Stimulated activated CD8-positive, alpha-beta memory T cell treated with anti-CD3 and anti-CD28 coated beads, Interleukin-15, amount 100 ng/mL, for 24 hours (primary cell): ENCODE measurements at places on chromosomes 11 and 22.

GRCh38 chr11:101523634-101524260 lies 60.1 kb downstream of the TRPC6 start:
- no peak for DNase-seq

DNA sequence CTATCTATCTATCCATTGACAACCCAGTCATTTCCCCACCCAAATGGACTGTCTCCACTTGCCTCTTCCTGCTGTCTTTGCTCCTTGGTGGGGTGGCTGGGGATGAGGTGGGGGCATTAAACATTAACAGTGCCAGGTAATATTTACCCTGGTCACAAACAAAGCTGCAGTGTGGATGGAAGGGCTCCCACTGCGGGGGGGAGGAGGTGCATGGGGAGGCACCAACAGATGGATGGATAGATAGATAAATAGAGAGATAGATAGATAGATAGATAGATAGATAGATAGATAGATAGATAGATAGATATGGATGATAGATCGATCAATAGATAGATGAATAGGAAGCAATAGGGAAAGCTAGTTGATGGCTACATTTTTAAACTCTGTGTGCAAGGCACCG lies 2.3 kb upstream of the FXYD2 start:
- no peak for DNase-seq

DNA sequence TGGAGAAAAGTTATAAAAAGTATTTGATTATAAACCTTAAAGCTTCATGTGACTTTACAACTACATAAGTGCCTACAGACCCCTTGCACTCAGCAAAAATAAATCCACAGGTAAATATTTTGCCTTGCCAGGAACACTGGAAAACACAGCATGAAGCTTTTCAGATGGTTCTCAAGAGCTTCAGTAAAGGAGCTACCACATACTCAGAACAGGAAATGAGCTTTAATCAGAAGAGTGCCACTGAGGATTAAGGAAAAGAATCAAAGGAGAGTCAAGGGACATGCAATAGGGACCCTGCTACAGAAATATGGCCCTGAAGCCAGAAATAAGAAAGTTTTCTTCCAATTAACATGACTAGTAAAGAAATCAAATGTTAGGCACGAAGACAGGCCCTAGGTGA lies 1.2 kb downstream of the CASP1 start:
- no peak for DNase-seq

- DNase-seq: no peak
Measured at GRCh38 chr22:37775785-37776638, 31.7 kb upstream of the GCAT start.

GRCh38 chr11:47345890-47346563 lies 6.5 kb downstream of the MYBPC3 start:
- DNase-seq: no peak

DNA sequence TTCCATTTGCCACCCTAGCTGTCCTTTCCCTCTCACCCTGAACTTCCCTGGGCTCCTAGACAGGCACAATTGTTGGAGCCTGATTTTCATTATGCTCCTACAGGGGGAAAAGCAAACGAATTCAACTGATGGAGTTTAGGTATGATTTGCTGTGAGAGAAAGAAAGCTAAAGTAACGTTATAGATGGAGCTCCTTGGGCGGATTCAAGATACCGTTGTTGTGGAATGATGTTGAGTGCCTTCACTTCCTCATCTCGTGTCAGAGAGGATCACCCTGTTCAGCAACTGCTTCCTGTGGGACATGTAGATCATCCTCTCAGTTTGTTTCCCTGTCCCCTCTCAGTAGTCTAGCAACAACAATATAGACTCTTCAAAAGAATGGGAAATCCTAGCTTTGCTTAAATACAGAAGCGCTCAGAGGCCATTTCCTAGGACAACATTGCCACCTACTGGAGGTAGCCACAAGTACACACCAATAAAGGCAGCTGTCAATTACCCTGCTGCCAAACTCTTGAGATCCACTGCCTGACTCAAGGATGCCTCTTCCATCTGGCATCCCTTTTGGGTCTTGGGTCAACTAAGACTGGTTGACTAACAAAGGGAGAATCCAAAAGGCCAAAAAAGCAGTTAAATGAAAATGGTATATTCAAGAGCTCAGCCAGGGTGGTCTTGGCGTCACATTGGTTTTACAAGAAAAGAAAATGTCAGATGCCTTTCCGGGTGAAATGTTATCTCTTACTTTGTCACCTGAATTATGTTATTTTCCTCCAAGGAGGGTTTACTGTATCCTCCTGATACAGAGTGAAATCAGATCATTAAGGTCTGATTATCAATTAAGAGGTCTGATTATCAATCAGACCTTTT lies 13.5 kb upstream of the DTX4 start:
- no peak for DNase-seq
